ENCODE measurements at places on chromosomes 16 and 17. TPM values are rescaled to one million over a fixed set of nuclear protein-coding genes. Genes with fewer than 3 reads are reported as not detected.
A peak's percentile ranks its signal among the peaks of the same experiment; 100 is the strongest.

- DNase-seq: peak; percentile 53
Measured at GRCh38 chr17:77388384-77389306, 247.9 kb downstream of the SEC14L1 start.

DNA sequence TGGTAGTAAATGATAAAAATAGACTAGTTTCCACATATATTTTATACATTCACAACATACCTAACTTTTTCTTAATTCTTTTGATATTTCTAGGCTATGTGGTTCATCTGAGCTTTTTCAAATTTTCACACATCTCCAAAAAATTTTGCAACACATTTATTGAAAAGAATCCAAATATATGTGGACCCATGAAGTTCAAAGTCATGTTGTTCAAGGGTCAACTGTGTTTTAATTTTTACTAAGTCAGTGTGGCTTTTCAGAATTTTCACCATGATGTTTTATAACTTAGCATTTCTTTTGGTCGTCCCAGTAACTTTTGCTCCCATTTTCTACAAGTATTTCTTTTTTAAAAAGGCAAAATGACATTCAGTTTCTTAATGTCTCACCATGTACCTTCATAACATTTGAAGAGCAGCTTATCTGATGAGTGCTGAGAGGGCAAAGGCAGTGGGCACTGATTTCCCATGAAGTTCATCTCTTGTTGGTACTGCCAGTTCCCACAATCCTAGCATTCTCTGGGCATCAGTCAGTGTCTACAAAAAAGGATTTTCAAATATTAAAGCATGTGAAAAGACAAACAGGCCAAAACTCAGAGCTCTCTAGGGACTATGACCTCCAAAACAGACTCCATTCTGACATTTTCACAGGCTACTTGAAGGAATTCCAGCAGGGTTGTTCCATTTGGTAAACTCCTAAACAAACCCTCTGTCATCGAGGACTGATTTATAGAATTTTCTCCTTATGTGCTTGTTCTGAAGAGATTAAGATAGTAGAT is 80.3 kb downstream of the MRTFB start:
- no peak for DNase-seq

The HP gene
- 117,679 TPM for total RNA-seq

- DNase-seq: no peak
Measured at GRCh38 chr16:82603784-82604411, 22.9 kb upstream of the CDH13 start.
